Cortex of kidney (tissue), 1 donor: ENCODE measurements at places on chromosomes 2 and 18.

DNA sequence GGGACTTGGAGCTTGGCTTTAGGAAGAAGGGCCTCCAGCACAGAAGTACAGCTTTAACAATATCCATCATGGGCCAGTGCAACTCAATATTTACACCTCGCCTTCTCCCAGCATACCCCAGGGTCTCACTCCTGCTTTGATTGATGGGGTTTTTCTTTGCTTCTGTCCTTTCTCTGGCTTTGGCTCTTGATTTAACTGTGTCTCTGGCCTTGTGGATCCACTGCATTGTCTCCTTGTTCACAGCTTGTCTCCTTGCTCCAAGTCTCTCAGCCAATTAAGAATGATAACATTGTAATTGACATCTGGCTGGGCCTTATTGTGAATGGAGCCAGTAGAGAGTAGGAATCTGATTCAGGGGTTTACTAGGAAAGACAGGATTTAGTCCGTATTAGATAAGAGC lies 1019.5 kb downstream of the TMEM182 start:
- no peak for DNase-seq

DNA sequence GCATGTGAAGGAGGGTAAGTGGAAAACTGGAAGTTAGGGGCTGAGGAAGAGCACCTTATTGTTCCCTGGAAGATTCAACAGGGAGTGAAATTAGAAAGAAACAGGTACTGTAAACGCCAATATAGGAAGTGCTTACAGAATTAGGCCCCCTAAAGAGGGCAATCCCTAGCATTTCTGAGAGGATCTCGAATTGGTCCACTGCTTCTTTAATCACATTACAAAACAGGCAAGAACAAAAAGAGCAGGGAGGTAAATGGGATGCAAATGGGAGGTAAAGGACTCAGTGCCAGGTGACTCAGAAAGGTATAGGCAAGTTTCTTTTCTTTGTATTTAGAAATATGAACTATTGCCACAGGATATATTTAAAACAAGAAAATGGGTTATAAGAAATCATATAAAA lies 116.4 kb upstream of the FANCL start:
- no peak for DNase-seq

- DNase-seq: no peak
Observed at GRCh38 chr18:24656551-24657443, 196.4 kb downstream of the HRH4 start.

DNA sequence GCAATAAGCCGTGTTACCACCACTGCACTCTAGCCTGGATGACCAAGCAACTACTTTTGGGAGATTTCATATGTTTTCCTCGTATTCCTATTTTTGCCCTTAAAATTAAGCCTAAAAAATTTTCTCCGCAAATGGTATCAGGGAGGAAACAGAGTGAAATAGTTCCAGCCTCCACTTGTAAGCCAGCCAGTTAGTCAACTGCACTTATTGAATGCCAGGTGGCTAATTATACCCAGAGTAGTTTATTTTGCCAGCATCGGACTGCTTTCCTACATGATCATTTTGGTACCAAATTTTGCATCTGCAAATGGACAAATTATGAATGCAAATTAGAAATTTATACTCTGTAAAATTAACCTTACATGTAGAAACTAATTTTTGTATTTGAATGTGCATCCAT lies 90.2 kb upstream of the ARHGAP28 start:
- no peak for DNase-seq

DNA sequence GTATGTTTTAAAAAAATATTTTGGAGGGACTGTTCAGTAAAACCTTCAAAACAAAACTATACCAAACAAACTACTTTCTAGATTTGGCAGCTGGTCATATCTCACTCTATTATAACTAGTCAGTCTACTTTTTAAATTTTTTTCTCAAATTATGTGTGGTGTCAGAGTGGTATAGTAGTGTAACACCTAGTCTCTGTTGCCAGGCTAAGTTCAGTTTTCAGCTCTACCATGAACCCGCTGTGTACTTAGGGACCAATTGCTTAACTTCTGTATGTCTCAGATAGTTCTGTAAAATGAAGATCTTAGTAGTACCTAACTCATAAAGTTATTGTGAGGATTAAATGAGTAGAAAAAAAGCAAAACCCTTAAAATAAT lies 54.3 kb downstream of the GPD2 start:
- no peak for DNase-seq

DNA sequence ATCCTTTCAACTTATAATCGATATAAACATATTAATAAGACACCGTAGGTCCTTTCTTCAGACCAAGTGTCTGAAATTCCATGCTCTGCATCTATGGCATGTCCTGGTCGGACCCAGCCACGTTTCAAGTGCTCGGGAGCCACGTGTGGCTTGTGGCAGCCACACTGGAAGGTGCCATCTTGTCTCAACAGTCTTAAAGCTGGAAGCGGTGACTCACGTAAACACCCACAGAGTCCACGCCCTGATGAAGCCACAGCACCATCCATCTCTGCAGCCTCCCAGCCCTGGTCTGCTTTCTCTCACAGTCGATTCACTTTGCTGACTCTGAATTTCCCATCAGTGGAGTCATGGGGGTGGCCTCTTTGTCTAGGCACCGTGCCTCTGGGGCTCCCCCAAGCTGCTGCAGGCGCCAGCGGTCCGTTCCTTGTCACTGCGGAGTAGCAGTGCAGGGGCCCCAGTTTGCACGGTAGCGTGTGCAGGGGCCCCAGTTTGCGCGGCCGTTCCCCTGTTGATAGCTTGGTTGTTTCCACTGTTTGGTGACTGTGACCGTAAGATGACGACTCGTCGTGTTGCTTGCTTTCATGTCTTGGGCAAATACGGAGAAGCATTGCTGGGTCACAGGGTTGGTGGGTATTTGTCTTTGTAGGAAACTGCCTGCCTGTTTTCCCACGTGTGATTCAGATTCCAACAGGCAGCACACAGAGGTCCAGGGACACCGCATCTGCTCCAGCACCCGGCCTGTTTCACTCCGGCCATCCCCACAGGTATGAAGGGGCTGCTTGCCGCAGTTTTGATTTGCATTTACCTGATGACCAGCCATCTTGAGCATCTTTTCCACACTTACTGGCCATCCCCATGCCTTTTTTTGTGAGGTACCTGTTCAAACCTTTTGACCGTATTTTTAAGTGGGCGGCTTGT lies 240.3 kb downstream of the HDAC4 start:
- DNase-seq: no peak

DNA sequence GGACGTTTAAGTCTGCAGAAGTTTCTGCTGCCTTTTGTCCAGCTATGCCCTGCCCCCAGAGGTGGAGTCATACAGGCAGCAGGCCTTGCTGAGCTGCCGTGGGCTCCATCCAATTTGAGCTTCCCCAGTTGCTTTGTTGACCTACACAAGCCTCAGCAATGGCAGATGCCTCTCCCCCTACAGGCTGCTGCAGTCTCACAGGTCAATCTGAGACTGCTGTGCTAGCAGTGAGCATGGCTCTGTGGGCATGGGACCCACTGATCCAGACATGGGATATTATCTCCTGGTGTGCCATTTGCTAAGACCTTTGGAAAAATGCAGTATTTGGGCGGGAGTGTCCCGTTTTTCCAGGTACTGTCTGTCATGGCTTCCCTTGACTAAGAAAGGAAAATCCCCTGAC lies 726.0 kb downstream of the ERBB4 start:
- DNase-seq: no peak

DNA sequence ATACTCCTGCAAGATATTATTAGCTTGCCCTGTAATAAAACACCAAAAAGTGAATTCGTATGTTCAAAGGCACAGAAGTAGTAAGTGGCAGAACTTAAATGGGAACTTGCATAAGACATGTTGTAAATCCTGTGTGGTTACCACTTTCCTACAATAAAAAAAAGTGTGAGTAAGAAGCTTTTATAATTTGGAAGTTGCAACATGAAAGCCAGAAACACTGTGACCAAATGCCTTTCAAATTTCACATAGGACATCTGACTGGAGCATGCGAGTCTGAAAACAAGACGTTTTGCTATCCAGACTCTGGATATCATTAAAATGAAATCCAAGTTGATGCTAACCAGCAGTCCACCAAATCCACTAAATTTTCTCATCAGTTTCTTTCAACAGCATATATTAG lies 886.2 kb upstream of the NRXN1 start:
- no peak for DNase-seq

- DNase-seq: no peak
Observed at GRCh38 chr18:79919089-79919488, 32.4 kb downstream of the SLC66A2 start.

DNA sequence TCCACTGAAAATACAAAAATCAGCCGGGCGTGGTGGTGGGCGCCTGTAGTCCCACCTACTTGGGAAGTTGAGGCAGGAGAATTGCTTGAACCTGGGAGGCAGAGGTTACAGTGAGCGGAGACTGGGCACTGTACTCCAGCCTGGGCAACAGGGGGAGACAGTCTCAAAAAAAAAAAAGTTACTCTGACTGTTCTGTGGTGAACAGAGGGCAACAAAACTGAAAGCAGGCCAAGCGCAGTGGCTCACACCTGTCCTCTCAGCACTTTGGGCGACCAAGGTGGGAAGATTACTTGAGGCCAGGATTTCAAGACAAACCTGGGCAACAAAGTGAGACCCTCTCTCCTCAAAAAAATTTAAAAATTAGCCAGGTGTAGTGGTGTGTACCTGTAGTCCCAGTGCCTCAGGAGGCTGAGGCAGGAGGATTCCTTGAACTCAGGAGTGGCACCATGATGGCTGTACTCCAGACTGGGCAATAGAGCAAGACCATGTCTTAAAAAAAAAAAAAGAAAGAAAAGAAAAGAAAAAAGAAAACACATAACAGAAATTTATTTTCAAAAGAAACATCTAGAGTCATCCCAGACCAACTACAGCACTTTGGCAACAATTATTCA lies 13.6 kb upstream of the RTN4 start:
- DNase-seq: no peak

- no peak for DNase-seq
Observed at GRCh38 chr2:112584891-112585250, 462 bp downstream of the CHCHD5 start.

DNA sequence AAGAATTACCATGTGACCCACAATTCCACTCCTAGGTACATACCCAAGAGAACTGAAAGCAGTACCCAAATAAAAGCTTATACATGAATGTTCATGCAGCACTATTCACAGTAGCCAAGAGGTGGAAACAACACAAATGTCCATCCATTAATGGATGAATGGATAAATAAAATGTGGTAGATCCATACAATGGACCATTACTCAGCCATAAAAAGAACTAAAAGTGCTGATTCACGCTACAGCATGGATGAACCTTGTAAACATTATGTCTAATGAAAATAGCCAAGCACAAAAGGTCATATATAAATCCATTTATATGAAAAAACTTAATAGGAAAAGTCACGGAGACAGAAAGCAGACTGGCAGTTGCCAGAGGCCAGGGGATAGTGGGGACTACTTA lies 23.6 kb upstream of the ZFP36L2 start:
- no peak for DNase-seq

DNA sequence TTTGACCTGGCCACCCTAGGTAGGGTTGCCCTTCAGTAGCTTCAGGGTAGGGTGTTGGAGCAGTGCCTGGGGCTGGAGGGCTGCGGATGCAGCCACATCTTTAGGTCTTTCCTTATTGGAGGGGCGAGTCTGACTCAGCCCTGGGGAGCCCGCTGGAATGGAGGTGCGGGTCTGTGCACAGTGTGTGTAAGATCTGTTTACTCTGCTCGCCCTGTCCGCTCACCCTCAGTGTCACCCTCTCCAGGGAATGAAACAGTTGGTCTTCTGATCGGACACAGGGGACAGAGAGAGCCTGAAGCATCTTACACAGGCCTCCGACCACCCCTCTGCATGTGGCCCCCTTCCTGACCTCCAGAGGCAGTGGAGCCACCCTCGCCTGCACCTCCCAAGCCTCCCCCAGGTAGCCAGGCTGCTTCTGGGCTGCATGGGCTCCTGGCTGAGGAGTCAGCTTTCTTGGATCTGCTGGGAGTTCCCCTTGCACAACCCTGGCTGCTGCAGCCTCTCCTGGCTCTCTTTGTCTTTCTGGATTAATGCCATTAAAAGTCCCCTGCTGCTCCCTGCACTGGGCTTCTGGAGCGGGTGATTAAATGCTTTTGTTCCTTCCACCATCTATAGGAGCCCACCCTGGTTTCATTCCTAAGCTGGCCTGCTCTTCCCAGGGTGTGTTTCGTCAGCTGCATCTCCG lies 82.6 kb downstream of the ASB1 start:
- DNase-seq: no peak

GRCh38 chr2:236970656-236971010 lies 115.1 kb upstream of the COPS8 start:
- DNase-seq: no peak

DNA sequence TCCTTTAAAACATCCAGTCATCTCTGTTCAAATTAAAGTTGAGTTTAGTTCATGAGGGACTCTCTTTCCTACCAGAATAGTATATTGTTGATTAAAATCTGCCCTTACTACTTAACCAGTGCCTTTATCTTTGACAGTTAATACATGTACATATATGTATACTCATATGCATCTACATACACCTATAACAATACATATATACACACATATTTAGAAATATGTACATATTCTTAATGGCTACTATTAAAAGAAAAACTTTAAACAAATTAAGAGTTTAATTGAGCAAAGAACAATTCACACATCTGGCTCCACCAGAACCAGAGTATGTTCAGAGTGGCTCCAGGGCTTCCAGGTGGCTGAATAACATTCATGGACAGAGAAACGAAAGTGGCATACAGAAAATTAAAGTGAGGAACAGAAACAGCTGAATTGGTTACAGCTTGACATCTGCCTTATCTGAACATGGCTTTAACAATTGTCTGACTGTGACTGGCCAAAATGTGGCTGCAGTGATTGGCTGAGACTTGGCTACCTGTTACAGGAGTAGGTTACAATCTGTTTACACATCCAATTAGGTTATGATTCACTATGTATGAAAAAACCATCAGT lies 38.8 kb downstream of the ZNF519 start:
- DNase-seq: no peak

DNA sequence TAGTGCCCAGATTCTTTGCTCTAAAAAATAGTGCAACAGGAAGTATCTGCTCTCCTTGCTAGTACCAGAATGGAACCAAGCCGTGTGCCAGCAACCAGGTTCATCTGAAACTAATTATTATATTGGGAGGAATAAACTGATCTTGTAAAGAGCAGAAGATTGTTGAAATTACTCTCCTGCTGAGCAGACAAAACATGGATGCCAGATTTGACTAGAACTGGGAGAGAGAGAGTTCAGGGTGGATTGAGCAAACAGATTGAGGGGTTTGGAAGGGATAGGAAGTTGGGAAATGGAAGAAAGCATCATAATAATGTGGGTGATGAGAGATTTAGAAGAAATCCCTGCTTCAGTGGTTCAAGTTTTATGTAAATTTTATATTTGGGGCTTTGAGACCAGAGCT lies 160.1 kb upstream of the RASGRP3 start:
- DNase-seq: no peak

GRCh38 chr18:34220081-34220815 lies 4.5 kb downstream of the NOL4 start:
- no peak for DNase-seq
